Psoas muscle (tissue), 8 donors: ENCODE measurements at places on chromosomes 5 and 9. TPM values are rescaled to one million over a fixed set of nuclear protein-coding genes. Genes with fewer than 3 reads are reported as not detected.
A peak's percentile ranks its signal among the peaks of the same experiment; 100 is the strongest.

TMEM161B gene
- 10.2 TPM for total RNA-seq

DNA sequence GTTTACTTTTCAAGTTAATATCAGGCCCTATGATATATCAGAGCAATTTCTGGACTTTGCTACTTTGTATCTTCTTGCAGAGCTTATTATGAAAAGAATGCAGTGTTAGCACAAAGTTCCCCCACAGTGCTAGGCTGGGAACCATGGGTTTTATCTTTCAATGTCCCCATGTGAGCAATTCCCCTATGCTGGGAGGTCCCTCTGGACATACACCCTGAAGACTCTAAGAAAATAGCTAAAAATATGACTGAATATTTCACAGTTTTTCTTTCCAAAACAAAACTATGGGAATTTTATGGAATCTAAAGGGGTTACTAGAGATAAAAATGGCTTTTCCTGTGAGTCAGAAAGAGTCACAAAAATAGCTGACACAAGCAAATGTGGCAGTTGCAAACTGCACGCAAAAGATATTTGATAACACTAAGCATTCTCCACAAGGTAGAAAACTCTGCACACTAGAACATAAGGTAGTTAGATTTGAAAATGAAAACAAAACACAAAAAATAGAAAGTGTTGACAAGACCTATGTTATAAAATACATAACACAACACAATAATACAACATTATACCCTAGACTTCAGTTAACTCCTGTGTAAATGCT is 487.5 kb upstream of the GRIN3A start:
- DNase-seq = no peak

DNA sequence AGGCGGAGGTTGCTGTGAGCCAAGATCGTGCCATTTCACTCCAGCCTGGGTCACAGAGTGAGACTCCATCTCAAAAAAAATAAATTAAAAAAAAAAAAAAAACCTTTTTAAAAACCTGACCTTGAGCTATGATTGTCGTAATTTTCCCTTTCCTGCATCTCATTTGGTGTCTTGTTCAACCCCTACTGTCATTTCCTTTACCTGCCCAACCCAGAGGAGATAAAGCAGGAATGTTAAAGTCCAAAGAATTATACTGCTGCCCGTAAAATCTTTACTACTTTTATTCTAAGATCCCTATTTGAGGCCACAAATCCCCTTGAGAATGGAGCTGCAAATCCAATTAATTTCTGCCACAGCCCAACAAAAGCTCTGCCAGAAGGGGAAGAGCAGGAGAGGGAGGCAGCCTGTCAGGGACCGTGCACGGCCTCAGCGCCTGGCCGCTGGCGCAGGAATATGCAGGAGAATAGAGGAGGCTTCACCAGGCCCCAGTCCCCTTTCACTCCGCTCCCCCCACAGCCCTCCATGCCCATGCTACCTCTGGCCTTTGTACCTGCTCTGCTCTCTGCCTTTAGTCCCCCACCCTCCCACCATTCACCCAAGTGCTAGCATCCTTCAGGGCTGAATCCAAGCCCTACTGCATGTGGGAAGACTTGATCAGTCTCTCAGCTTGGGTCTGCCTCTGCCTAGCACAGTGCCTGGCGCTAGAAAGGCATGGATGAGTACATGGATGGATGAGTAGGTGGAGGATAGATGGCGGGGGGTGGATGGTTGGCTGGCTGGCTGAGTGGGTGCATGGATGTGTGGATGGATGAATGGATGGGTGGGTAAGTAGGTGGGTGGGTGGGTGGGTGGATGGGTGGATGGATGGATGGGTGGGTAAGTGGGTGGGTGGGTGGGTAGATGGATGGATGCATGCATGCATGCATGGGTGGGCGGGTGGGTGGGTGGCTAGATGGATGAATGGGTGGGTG is 99.8 kb upstream of the SARDH start:
- DNase-seq = no peak

DNA sequence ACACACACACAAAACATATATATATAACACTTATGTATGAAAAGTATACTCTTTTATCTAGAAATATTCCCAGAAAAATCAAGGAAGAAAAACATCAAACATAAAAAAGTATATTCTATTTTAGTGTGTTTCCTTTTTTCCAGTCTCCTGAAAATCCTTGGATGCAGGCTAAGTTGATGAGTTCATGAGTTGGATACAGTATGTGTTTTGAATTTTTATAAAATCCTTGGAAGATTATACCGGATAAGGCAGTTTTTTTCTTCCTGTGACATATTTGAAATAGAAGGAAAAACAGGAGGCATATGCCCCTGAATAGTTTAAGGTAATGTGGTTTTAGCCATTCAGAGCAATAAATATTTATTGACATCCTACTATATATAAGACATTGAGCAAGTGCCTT is 203.6 kb downstream of the SNX18 start:
- DNase-seq = no peak

GRCh38 chr5:140348104-140348503 is 1.7 kb upstream of the HBEGF start:
- no peak for DNase-seq

SHB gene
- 8.6 TPM for total RNA-seq

- no peak for DNase-seq
Measured at GRCh38 chr9:12785260-12785770, 10.5 kb downstream of the LURAP1L start.

SLC6A19 gene
- total RNA-seq = not detected

DNA sequence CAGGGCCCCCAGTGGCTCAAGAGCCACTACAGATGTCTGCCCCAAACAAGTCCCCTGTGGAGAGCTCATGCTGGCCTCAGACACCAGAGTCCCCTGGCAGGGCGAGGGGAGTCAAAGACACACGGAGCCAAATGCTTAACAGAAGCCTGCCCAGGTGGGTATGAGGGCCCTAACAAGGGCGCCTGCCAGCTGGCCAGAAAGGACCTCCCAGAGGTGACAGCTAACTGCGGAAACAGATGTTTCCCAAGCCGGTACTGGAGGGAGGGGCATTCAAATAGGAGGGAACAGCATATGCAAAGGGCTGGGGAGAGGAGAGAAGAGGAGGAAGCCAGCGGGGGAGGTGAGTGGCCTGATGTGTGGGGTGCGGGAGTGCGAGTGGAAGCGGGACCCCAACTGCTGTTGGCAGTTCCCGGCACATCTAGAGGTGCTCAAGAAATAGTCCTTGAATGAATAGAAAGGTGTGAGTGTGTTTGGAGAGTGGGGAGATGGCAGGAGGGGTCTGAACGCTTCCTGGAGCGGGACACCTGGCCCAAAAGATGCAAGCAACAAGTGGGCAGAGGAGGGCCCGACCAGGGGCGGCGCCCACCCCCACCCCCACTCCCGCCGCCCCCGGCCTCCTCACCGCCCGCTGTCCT is 824 bp downstream of the MXD3 start:
- peak; percentile 54 for DNase-seq

- no peak for DNase-seq
Measured at GRCh38 chr5:81854915-81855314, 104.0 kb upstream of the SSBP2 start.

GRCh38 chr5:3377176-3377575 is 218.5 kb upstream of the IRX1 start:
- DNase-seq = no peak

DNA sequence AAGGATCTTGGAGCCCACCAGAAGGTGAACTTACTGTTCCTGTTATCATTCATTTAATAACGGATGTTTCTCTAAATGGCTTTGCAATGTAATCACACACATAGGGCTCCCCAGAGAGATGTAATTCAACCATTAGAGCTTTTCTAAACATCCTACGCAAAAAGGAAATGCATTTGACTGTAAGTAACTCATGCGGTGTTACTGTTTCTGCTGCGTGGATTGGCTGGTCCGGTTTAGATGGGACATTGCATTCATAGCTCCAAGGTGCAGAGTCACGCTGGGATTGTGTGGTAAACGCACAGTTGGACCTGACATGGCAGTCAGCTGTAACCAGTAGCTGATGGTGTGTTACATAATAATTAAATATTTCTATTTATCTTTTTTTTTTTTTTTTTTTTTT is 185.5 kb upstream of the OTULINL start:
- DNase-seq = no peak

DNA sequence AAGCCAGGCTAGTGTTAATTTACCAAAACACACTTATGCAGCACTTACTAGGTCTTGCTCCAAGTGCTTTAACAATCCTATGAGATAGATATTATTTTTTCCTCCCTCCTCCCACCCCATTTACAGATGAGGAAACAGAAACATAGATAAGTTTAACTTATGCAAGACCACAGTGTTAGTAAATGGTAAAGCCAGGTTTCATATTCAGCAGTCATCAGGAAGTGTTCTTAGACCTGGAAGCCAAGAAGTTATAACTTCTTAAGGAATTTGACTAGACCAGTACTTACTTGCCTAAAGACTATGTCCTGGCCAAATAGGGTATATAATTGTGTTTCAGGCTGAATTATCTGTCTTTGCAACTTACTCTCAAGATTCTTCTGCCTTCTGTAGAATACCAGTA is 15.9 kb downstream of the ABHD17B start:
- no peak for DNase-seq

DNA sequence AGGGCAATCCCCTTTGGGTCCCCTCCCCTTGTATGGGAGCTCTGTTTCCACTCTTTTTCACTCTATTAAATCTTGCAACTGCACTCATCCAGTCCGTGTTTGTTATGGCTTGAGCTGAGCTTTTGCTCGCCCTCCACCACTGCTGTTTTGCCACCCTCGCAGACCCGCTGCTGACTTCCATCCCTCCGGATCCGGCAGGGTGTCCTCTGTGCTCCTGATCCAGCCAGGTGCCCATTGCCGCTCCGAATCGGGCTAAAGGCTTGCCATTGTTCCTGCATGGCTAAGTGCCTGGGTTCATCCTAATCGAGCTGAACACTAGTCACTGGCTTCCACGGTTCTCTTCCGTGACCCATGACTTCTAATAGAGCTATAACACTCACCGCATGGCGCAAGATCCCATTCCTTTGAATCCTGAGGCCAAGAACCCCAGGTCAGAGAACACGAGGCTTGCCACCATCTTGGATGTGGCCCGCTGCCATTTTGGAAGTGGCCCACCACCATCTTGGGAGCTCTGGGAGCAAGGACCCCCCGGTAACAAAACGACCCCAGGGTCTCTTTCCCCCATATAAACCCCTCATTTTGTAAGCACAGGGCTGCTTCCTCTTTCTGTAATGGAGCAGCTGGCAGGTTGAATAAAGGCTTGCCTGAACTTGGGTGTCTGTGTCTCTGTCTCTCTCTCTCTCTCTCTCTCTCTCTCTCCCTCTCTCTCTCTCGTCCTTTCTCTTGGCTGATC is 1166.2 kb downstream of the TAF11L14 start:
- DNase-seq = no peak

GRCh38 chr5:157924931-157925729 is 66.2 kb upstream of the CLINT1 start:
- no peak for DNase-seq

GRCh38 chr9:127525401-127526188 is 74.3 kb downstream of the LRSAM1 start:
- DNase-seq = no peak

GRCh38 chr9:89841456-89841855 is 236.6 kb downstream of the GADD45G start:
- DNase-seq = no peak

- peak; percentile 46 for DNase-seq
Measured at GRCh38 chr5:56123531-56124243, 109.4 kb downstream of the ANKRD55 start.

DNA sequence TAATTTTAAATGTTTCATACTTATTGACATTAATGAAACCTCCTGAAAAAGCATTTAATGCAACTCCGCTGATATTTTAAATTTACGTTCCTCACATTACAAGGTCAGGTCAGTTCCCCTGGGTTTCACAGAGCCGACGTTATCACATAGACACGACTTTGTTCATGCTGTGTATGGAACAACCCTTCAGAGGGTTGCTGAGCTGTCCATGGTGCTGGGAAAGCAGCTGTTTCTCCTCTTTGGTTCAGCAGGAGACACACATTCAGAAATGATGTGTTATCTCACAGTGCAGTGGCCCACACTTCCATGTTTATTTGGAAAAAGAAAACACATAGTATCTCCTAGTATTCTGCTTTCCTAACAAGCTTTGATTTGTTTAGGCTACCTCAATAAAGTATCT is 53.5 kb downstream of the PPP2R2B start:
- no peak for DNase-seq

- DNase-seq = no peak
Measured at GRCh38 chr9:134313470-134313869, 12.8 kb upstream of the RXRA start.

GRCh38 chr5:54912021-54912420 is 73.4 kb downstream of the ESM1 start:
- DNase-seq = no peak

AGTPBP1 gene
- total RNA-seq = 19.6 TPM

DNA sequence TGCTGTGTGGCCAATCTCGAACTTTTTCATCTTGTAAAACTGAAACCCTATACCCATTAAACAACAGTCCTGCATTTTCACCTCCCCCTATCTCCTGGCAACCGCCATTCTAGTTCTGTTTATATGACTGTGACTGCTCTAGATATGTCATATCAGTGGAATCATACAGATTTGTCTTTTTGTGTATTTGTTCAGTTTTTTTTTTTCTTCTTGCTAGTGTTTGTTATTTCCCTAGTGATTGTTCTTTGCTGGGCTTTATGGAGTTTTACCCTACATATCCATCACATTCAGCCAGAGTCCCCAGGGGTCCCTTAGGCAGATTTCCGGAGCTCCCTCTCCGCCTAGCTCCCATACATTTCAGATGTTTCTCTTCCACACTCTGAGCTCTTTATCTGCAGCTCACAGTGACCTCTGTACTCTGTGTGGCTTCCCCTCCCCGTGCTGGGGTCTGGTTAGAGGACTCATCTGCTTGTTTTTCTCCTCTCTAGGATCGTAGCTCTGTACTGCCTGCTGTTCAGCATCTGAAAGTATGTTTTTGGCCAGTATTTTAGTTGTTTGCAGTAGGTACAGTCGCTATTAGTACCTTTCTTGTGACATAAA is 25.1 kb upstream of the CARTPT start:
- no peak for DNase-seq

- DNase-seq = no peak
Measured at GRCh38 chr5:17951392-17952169, 317.3 kb downstream of the TAF11L14 start.

DNA sequence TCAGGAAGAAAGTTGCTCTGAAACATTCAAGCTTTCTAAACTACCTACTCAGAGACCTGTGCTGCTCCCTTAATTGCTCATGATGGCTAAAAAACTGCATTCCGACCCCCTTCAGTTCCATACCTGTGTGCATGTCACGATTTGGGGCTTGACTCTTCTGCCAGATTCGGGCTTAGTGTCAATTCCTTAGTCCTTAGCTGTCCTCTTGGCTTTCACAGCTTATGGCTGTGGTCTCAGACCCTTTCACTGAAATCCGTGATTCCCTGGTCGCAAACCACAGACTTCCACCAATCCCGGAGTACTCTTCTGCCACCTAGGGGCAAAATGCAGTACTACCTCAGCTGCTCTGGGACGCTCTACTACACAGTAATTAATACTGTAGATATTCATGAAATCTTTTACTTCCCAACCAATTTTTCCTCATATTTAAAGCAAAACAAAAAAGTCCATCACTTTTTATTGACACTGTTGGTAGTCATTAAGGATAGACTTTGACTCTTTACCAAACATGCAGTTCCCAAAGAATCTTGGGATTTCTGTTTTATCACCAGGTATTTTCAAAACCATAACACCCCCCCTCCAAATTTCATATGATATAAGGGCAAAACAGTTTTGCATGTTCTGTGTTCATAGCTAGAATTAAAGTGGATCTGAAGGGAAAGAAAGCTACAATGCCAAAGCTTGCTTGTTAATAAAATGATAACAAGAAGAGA is 617.4 kb downstream of the SLCO4C1 start:
- DNase-seq = no peak

- DNase-seq = no peak
Measured at GRCh38 chr9:86511614-86512360, 157.6 kb upstream of the TUT7 start.
